ENCODE measurements at places on chromosomes 11 and 22.

- no peak for DNase-seq
Measured at GRCh38 chr11:85694385-85694980, 8.5 kb upstream of the CCDC89 start.

DNA sequence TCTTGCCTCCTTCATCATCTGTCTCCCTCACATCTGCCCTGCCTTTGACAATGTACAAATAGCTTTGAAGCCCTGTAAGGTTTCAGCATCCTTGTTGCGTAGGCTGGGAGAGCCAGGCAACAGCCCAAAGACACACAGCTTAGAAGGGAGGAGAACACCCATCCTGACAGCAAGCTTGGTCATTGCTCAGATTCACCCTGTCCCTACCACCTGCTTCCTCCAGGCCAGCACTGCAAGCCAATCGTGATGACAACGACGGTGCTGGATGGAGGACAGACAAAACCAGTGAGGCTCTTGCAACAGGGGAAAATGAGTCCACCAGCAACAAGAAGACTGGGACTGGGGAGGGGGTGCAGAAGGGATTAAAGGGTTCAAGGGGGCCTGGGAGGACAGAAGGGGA is 32.9 kb upstream of the CD5 start:
- DNase-seq, result no peak

DNA sequence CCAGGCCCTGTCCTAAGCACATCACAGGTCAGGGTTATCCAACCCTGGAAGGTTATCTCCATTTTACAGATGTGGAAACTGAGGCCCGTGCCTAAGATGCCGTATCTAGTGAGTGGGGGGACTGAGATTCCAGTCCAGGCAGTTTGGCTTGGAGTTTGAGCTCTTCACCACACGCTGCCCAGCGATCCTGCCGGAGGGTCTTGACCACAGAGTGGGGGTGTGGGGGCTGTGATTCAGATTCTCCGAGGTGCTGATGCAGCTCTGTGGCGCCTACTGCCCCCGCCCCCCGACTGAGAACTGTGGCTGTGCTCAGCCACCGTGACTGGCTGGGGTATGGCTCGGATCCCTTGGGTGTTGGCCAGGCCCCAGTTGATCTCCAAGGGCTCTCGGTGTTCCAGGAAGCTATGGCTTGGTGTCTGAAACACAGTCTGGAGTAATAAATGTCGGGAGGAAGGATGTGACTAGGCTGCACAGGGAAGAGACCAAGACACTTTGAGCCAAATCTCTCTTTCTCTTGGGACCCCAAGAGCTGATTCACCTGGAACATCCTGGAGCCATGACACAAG is 60.6 kb upstream of the RASD2 start:
- no peak for DNase-seq

- no peak for DNase-seq
Measured at GRCh38 chr11:10645212-10645795, 48.3 kb downstream of the IRAG1 start.

DNA sequence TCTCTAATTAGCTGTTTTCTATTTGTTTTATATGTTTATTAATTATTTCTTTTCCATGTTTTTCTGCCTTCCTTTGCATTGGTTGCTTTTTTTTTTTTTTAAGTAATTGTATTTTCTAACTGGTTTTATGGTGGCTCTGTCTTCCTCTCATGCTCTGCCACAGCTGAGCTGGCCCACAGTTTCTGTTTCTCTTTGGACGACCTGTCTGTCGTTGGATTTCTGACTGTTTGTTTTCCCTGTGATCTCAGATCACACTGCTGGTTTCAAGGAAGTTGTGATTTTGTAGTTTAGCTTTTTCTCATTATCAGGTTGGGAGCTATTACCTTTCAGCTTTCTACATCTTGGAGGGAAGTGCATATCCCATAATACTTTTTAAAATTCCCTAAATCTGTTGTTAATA is 15.9 kb upstream of the OR6M1 start:
- DNase-seq, result no peak

GRCh38 chr11:32033491-32033890 is 57.4 kb upstream of the RCN1 start:
- no peak for DNase-seq

DNA sequence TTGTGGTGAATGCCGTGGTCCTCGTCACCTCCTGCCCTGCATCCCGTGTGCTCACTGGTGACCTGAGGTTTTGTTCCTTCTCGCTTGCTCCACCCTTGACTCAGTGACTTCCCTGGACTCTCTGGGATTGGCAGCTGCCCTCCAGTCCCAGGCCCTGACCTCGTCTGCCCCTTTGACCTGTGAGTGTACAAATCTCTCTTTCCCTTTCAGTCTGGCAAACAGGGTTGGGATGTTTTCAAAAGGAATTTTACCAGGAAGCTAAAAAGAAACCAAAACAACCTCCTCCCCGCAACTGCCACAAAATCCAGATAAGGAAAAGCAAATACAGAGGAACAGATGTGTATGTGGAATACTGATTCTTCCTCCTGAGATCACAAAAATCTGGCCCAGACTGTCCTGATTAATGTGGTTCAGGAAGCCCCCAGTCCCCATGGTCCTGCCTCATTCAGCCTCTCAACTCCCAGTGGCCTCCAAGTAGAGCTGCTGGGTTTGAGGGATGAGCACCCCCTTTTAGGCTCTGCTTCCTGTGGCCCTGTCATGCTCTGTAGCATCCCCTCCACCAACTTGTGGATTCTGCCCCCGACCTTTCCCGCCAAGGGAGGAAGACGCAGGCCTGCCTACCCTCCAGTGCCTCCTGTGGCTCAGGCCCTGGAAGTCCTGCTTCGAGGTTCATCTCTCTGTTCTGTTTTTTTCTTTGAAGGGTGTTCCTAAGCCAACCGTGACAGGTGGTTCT is 15.2 kb downstream of the ROBO4 start:
- DNase-seq, result no peak

DNA sequence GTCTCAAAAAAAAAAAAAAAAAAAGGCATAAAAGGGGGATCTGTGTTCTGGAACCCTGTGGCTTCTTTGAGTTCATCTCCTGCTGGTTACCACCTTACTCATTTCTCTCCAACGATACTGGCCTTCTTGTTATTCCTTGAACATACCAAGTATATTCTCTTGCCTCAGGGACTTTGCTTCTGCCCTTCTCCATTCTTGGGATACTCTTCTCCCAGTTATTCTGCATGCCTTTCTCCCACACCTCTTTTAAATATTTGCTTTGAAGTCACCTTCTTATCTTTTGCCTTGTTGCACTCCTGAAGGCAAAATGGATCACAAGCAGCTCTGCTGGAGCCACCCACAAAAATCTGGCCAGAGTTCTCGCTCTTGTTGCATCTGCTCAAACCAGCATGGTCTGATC is 76.0 kb upstream of the RRM1 start:
- no peak for DNase-seq

- DNase-seq, result no peak
Measured at GRCh38 chr22:40922484-40923303, 28.5 kb upstream of the RBX1 start.

- no peak for DNase-seq
Measured at GRCh38 chr11:111736621-111737443, 29.4 kb downstream of the PPP2R1B start.

DNA sequence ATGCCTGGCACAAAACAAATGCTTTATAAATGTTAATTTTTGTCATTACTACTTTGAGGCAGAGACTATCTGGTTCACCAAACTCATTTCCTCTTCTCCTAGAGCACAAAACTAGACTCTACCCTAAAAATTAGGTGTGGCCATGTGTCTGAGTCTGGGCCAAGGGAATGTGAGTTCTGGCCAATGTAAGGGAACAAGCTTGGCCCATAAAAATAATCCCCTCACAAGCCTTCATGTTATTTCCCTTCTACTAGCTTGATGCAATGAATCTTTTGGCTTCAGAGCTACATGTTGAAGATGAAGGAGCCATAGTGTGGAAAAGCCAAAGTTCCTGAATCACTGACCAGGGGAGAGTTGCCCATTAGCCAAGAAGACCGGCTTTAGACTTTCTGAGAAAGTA is 406.5 kb upstream of the CCDC90B start:
- no peak for DNase-seq

DNA sequence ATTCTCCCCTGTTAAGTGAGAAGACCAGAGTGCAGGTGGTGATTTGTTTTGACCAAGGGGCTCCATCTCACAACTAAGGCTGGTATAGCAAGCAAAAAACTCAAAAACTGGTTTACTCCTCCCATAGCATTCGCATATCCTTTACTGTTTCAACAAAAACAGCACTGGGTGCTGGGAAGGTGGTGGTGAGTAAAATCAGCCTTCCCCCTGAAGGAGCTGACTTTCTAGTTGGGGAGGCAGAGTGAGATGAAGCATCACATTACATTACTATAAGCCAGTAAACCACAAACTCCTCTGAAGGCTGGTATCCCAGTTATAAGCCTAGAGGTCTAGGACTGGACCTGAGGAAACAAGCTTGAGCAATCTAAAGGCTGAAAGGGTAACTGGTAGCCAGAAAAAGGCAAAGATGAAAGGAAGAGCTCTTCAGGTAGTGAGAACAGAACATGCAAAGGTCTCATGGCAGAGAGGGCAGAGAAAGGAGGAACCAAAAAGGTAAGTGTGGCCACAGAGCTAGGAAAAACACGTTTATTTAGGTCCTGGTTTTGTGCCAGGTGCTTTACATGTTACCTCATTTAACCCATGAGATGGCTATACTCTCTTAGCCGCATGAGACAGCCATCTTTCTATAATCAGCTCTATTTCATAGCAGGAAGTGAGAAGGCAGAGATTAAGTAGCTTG is 22.3 kb downstream of the TMEM123 start:
- DNase-seq, result no peak

- DNase-seq, result no peak
Measured at GRCh38 chr11:21321072-21321471, 651.7 kb downstream of the NELL1 start.

GRCh38 chr11:77377734-77378133 is 76.2 kb upstream of the GDPD4 start:
- no peak for DNase-seq

GRCh38 chr11:122632181-122632824 is 23.2 kb upstream of the UBASH3B start:
- DNase-seq, result no peak

DNA sequence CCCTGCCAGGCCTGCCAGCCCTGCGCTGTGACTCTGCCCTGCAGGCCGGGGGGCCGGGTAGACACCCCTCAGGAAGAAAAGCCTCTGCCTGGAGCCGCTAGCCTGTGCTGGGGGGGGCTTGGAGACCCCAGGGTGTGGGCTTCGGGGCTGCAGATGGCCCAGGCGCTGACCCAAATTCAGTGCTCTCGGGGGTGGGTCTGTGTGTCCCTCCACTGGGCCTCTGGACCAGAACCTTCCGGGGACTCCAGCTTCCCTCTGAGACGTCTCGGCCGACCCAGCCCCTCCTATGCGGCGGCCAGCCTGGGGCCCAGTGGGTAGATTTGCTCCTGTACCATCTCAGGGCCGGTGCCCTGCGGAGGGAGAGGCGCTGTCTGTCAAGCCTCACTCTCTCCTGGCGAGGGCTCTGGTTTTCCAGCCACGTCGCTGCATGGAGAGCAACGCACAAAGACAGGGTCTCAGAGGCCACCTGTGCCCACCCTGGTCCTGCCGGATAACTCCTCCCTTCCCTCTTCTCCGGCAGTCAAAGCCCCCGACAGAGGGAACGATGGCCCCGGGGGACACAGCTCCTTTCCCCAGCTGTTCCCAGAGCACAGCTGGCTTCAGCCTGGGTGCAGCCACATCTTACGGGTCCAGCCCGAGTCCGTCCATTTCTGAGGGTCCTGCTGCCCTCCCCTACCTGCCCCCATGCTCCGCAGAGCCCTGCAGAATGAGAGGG is 40.1 kb upstream of the TOLLIP start:
- no peak for DNase-seq

DNA sequence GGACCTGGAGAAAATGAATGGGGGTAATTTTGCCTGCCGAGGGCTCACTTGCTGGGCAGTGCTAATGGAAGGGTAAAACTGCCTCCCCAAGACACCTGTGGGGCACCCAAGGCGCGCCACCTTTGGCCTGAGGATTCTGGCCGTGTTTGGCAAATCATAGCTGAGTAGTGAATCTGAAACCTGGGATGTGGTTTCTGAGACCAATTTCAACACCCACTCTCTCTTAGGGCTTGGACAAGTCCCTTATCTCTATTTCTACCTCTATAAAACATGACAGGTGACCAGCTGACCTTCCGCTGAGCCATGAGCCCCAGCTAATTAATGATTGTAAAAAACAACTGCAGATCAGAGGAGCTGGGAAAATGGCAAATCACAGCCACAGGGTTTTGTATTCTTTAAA is 1.5 kb upstream of the PACSIN3 start:
- DNase-seq, result no peak

DNA sequence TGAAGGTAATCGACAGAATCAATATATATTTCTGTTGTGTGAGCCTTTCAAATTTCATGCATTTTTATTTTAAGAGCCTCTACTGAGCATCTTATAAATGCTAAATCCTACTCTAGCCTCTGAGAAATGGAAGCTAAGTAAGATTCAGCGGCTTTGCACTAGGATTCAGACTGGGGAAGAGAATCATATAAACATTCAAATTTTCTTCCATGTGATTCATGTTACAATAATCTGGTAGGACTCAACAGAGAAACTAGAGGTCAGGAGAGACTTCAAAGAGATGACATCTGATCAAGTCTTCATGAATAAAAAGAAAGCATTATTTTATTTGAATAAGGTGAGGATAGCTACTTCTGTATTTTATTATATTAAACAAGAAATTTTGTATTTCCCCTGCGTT is 538.9 kb downstream of the DLG2 start:
- DNase-seq, result no peak

DNA sequence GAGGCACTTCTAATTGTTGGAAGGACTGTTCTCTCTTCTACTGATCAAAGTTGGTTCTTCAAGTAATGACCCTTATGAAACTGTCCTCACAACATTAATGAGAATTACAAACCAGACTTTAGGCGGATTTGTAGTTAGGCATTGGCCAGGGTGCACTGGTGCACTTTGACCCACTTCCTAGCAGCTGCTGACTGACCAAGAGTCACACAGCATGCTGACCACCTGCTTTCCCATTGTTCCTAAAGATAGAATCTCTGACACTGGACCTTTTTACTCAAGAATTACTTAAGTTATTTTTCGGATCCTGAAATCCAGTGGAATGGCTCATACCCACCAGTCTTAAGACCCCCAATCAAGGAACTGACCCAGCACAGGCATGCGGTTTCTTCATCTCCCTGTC is 264.0 kb downstream of the ST3GAL4 start:
- DNase-seq, result no peak

DNA sequence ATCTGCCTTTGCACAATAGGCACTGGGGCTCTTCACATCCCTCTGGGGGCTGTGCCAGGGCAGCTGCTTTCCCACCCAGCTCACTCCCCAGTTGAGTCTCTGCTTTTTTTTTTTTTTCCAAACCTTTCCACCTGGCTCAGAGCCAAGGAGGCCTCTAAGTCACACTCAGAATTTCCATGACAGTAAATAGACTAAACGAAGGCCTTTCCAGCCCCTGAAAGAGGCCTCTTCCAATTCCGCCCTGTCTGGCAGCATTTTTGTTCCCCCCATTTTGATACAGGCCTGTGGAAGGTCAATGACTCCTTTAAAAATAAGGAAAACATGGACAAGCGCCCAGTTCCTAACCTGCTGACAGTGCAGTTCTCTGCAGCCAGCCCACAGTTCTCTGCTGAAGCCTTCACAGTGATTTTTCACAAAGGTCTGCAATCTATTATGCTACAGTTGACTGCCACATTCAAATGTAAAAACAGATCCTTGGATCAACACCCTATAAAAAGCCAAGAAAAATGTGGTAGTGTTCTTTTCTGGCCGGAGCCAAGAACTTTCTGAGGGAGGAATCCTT is 107.5 kb upstream of the SESN3 start:
- no peak for DNase-seq
